Neural progenitor cell (in vitro differentiated cells): ENCODE measurements at places on chromosomes 16 and 17.

DNA sequence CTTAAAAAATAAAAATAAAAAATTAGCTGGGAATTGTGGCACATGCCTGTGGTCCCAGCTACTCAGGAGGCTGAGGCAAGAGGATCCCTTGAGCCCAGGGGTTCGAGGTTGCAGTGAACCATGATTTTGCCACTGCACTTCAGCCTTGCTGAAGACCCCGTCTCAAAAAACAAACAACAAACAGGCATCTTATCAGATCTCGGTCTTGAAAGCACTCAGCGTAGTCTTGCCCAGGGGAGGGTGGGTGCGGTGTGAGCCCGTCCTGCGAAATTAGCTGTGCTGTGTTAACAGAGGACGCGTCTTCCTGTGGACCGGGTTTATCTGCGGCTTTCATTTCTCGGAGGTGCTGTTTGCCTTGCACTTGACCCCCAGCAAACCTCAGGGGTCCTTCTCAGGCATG, 5.4 kb downstream of the GAA start:
- DNase-seq, result no peak

DNA sequence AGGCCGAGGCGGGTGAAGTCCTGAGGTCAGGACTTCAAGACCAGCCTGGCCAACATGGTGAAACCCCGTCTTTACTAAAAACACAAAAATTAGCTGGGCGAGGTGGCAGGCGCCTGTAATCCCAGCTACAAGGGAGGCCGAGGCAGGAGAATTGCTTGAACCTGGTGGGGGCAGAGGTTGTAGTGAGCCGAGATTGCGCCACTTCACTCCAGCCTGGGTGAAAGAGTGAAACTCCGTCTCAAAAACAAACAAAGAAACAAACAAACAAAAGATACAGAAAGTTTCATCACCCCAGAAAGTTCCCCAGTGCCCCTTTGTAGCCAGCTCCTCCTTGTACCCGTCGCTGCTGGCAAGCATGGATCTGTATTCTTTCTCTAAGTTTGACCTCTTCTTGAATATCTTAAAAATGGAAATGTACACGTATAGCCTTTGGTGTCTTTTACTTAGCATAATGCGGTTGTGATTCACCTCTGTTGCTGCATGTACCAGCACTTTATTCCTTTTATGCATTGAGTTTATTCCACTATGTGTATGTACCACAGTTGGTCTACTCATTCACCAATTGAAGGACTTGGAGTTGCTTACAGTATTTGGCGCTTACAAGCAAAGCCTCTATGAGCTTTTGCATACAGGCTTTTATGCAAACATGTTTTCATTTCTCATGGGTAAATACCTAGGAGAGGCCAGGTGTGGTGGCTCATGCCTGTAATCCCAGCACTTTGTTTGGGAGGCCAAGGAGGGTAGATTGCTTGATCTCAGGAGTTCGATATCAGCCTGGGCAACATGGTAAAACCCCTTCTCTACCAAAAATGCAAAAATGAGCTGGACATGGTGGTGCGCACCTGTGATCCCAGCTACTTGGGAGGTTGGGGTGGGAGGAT, 87.5 kb upstream of the CLEC18A start:
- DNase-seq, result no peak

DNA sequence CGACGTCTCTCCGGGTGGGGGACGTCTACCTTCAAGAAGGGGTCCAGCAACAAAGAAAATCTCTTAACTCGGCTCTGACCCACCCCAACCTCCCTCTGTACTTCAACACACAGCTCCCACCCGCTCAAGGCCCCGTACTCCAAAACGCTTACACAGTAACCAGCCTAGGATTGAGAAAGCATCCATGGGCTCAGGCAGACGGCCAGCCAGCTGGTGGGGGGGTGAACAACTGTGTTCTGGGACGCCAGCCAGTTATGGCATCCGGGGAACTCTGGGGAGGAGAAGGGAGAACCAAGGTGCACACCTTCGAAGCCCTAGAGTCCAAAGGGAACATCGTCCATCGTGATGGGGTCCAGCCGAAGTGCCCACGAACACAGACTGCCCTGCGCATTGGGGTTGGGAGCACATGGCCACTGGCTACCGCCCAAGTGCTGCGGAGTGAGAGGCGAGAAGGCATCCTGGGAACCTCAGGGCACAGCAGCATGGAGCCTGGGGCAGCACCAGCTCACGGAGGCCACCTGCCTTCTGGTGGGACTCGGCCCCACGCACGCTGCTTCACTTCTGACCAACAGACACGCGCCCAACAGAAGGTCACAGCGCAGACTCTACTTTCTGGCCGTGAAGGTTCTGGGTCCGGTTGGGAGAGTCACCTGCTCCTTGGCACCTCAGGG, 14.3 kb downstream of the SLC16A3 start:
- DNase-seq, result no peak

DNA sequence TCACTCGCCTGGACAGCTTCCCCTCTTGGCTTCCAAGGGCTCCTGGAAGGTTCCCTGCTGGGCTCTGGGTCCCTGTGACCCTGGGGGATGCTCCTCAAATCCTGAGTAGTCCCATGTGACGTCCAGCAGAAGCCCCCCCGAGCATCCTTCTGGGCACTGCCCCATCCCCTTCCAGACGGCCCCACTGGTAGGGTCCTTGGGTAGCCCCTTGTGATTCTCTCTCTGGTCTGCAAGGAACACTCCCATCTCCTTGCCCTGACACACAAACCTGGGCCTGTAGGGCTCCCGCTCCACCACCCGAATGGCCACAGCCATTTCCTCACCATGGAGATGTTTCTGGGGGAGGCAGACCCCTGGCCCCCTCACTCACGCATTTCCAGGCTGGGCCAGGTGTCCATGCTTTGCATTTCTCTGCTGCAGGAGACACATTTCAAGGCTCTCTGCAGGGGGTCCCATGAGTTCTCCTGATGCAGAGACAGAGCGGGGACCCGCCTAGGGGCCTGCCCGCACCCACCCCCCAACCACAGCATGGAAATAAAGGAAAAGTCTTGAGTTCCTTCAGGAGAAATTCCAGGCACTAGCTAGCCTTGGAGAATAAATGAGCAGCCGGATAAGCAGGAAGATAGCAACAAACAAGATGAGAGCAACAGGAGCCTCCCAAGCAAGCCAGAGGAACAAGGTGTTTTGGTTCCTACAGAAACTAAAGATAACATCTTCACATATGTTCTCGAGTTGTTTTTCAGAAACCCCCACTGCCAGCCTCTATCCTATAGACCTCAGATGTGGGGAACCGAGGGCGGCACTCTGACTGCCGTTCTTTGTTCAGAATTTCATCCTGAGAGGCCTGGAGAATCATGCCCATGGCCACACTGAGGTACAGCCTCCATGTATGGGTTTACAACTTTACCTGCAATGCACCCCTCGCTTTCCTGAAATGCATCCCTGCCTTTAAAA, 128.8 kb downstream of the MGAT5B start:
- no peak for DNase-seq

DNA sequence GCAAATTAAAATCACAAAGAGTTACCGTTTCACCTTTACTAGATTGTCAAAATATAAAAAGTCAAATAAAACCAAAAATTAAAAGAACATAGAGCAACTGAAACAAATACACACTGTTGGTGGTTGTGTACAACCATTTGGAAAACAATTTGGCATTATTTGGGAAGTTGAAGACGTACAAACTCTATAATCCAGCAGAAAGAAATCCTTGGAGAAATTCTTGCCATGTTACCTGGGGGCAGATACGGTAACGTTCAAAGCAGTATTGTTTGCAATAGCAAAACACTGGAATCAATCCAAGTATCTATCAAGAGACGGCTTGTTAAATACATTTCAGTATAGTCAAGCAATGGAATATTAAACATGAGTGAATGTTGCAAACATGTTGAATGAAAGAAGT, 56.7 kb downstream of the TBX4 start:
- no peak for DNase-seq

GRCh38 chr17:80427366-80428282, 12.7 kb downstream of the ENDOV start:
- DNase-seq, result peak; percentile 69

- peak; percentile 50 for DNase-seq
Measured at GRCh38 chr16:8959921-8960787, 3.6 kb downstream of the USP7 start.

DNA sequence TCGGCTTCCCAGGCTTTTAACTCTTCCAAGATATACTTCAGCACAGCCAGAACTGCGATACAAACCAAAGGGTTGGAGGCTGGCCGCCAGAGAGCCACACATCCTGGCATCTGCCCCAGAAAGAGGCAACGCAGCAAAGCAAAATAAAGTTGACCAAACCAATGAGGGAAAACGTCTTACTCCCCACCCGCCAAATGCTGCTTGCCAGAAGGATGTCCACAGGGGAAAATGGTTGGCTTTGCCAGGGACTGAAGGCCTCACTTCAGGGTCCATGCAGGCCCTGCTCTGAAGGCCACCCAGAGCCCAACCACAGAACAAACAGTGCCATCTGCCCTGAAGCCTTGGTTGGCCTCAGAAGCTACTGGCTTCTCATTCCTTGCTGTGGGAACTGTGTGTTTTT, 15.0 kb downstream of the CACNG1 start:
- no peak for DNase-seq

DNA sequence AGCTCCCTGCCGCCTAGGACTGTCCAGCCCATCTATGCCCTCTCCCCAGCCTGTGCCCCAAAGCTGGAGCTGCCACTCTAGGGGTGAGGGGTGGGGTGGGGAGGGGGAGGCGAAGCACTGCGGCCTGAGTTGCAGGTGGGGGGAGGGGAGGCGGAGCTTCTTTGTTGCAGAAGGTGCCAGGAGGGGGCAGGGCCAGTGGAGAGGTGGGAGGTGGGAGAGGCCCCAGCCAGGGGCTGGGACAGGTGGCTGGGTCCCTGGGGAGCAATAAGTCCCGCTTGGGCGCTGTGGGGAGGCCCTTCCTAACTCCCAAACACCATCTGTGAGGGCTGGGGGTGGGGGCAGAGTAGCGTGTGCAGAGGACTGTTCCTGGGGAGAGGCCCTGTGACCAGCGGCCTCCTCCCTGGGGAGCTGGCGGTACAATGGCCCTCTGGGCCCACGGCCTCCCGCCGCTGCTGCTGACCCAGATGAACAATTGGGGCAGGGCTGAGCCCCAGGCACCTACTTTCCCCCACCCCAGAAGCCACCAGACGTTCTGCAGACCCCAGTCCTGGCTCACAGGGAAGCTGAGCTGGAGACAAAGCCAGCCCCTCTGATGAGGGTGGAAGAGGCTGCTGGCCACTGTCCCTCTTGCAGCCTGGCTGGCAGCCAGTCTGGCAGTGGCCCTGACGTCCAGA, 2.2 kb upstream of the NTN3 start:
- peak; percentile 47 for DNase-seq
